ENCODE measurements at places on chromosomes 7 and 10. TPM values are rescaled to one million over a fixed set of nuclear protein-coding genes. Genes with fewer than 3 reads are reported as not detected.

IFIT1B gene
- not detected for total RNA-seq

CFAP70 gene
- 0.10 TPM for total RNA-seq

EPC1 gene
- total RNA-seq: 16.6 TPM

GALNT17 gene
- not detected for total RNA-seq

DENND2A gene
- total RNA-seq: 0.78 TPM

TMEM176B gene
- total RNA-seq: 0.11 TPM

ITGA8 gene
- total RNA-seq: not detected

PILRA gene
- total RNA-seq: 6.3 TPM

PBLD gene
- 3.1 TPM for total RNA-seq

RGR gene
- not detected for total RNA-seq

ITIH5 gene
- total RNA-seq: 0.12 TPM

PPP1R9A gene
- total RNA-seq: 3.8 TPM

ACTR3C gene
- 0.36 TPM for total RNA-seq

OPN4 gene
- not detected for total RNA-seq

CNNM1 gene
- 26.2 TPM for total RNA-seq

Data from A549 treated with GW870086 at 1 μM for 4 hours (cell line).